NCI-H2081 treated with DMSO at 0.1 percent for 48 hours (cell line): ENCODE measurements at places on chromosomes 16 and 17.

DNA sequence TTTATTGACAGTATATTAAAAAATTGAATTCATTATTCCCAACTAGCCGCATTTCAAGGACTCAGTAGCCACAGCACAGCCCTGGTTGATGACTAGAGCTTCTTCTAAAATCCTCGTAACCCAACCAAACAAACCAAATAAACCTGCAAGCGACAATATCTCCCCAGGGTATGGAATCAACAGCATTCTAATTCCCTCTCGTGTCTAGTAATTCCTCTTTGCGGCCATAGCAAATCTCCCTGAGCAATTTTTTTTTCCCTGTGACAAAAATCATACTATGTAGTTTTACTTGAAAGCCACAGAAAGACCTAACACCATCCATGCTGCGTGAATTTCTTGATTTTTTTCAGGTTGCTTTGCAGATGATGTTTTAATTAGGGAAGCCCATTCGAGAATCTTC, 143.4 kb upstream of the MYOCD start:
- no peak for DNase-seq

DNA sequence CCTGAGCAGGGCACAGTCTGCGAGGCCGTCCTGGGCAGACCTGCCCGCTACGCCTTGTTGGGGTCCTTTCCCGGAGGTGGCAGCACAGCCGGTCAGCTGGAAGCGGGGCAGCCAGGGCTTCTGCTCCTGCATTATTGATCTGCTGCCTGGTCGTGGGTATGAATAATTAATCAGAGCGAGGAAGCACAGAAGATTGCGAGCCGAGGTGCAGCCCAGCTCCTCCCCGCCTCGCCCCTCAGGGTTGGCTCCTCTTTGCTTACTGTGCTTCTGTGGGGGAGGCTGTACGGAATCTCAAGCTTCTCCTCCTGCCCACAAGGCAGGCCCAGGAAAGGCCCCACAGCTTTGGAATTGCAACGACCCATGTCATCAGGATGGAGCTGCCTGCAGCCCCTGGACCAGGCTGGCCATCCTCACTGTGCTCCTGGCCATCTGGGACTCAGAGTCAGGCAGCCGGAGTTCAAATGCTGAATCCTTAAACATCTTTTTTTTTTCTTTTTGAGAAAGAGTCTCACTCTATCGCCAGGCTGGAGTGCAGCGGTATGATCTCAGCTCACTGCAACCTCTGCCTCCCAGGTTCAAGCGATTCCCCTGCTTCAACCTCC, 25.6 kb downstream of the TRARG1 start:
- DNase-seq = no peak

GRCh38 chr16:77327717-77328116, 107.1 kb downstream of the ADAMTS18 start:
- no peak for DNase-seq

GRCh38 chr16:66275775-66276428, 90.6 kb upstream of the CDH5 start:
- no peak for DNase-seq

GRCh38 chr17:42071810-42072209, 21.4 kb upstream of the C17orf113 start:
- no peak for DNase-seq

- DNase-seq = no peak
These were observed 2.3 kb upstream of the SCRN2 start for GRCh38 chr17:47843391-47843730.

DNA sequence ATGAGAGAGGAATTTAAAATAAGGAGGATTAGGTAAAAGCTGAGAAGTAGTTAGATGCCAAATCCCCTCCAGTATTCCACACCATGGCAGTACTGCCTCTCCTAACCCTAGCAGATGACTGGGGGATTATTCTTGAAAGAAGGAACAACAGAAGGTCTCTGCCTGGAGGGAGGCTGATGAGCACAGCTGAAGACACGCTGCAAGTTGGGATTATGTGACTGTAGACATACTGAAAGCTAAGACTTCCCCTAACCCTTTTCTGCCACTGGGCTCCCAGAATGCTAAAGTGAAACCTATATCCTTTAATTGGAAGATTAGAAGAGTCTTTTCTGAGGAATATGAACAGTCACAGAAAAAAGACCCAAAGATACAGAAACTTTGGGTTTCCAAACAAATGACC, 27.7 kb upstream of the SLC46A1 start:
- DNase-seq = no peak

- DNase-seq = no peak
These were observed 52.6 kb downstream of the RNF213 start for GRCh38 chr17:80313160-80313829.

DNA sequence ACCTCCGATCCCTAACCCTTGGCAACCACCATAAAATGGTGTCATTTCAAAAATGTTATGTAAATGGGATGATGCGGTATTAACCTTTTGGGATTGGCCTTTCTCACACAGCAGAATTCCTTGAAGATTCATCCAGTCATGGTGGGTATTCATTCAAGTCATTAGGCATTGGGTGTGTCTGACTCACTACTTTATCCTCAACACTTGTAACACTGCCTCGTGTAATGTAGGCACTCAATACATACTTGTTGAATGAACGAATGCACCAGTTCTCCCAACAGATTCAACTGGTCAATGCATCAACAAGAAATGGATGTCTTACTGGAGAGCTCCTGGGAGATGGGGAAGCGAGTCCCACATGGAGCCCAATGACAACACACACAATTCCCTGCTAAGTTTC, 21.8 kb upstream of the GAN start:
- DNase-seq = no peak

DNA sequence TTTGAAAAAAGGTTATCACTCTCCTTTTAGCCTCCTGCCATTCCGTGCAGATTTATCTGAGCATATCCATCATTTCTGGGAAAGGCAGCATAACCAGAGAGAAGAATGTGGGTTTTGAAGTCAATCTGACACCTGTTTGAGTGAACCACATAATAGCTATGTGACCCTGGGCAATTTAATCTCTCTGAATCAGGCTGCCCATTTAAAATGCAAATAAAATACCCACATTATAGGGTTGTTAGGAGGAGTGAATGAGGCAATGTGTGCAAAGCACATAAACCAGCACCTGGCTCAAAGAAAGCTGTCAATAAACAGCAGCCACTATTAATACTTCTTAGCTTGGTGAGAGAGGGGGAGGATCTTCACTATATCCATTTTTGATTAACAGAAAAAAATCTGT, 88.0 kb downstream of the CACNG1 start:
- DNase-seq = peak; percentile 55

- no peak for DNase-seq
These were observed 16.8 kb upstream of the KRT19 start for GRCh38 chr17:41544935-41545334.

DNA sequence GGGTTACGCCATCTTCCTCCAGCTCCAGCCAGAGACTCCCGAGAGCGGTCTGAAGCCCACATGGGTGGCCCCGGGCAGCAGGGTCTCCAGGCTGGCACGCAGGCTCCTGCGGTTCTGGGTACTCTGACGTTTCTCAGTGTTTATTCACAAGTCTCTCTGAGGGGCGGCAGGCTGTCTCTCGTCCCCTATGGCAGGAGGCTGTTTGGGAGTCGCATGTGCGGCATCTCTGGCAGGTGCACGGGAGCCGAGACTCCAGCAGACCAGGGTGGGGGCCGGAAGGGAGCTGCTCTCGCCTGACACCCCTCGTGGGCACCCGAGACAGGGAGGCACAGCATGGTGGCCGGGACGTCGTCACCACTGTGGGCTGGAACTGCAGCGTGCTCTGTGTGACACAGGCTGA, 48.1 kb downstream of the ZNF778 start:
- no peak for DNase-seq

GRCh38 chr16:28935924-28936783, 4.4 kb downstream of the CD19 start:
- DNase-seq = no peak

- DNase-seq = no peak
These were observed 234.7 kb upstream of the SDK2 start for GRCh38 chr17:73878923-73879322.

GRCh38 chr16:48517493-48517892, 92.5 kb downstream of the N4BP1 start:
- DNase-seq = no peak

GRCh38 chr17:16442594-16443510, 27.5 kb downstream of the TRPV2 start:
- no peak for DNase-seq

DNA sequence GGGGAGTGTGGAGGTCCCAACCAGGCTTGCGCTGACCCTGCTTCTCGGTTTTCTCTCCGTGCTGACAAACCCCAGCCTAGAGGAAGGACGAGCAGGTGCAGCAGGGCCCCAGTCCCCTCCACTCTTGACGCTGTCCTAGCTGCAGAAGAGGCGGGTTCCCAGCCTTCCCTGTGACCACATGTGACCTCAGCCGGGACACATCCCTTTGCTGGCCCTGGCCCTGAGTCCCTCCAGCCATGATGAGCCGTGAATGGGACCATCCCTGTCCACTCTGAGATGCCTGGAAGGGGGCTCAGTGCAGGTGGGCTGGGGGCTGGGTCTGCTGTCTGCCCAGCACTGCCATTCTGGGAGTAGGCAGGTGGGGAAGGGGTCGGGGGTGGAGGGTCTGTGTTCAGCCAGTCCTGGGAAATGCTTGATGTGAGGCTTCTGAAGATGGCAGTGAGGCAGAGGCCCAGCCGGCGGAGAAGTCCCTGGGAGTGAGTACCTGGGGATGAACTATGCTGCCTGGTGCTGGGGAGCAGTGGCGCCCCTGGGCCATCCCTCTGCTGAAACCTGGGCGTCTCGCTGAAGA, 1.9 kb upstream of the TUBB3 start:
- no peak for DNase-seq

GRCh38 chr17:13594310-13594709, 7.4 kb downstream of the HS3ST3A1 start:
- DNase-seq = no peak

- DNase-seq = no peak
These were observed 13.7 kb downstream of the KANSL1 start for GRCh38 chr17:46179375-46179999.

DNA sequence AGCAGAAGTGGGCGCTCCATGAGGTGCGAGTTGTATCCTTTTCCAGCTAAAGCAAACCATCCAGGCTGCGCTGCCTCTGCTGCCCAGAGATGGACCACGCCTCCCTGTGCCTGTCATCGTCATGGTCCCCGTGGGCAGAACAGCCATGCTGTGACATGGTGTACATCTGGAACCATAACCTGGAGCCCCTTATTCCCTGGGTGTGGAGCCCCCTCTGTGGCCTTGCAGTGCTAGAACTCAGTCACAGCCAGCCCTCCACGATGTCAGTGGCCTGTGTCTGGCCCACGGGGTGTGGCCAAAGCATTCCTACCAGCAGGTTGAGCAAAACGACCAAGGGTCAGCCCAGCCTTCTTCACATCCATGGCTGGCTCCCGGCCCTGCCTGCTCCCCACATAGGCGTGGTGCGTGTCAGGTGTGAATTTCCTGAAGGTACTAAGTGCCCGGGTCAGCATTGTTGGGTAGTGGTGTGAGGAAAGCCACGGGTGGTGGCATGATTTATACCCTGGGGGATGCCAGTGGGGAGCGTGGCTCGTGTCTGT, 22.7 kb upstream of the JPT2 start:
- no peak for DNase-seq

GRCh38 chr16:22739077-22739476, 74.9 kb upstream of the HS3ST2 start:
- no peak for DNase-seq

DNA sequence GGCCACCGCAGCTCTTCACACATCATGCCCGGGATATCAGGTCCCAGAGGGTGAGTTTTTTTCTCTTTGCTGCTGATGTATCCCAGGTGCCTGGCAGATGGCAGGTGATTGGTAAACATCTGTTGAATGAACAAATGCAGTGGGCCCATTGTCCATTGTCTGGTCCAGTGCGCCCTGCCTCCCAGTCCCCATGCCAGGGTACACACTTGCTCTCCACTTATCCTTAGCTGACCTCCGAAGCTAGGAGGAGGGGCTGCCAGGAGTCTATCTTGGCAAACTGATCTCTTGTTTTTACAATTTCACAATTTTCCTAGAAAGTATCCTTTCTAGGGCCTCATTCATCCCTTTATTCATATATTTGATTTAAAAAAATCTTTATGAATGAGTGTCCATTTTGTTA, 196.0 kb downstream of the RAB11FIP4 start:
- DNase-seq = no peak

DNA sequence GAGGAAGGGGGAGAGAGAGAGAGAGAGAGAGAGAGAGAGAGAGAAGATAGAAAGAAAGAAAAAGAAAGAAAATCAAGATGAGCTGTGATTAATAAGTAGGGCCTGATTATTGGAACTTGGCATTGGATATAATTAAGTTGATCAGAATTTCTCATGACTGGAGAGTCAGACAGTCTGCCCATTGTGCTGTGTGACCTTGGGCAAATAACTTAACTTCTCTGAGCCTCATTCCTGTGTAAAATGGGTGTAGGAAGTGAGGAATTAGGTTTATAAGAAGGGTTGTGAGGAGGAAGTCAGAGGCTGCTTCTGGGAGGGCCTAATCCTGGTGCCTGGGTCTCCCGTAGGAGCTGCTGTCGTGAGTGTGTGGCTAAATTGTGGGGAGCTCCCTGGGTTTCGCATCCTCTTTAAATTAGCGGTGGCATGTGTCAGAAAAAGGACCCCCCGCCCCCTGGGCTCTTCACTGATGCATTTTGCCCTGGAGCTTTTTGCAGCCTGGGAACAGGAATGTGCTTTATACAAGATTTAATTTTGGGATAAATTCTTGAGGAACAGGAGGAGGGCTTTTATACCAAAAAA, 76.0 kb downstream of the CMIP start:
- no peak for DNase-seq

GRCh38 chr17:30323895-30324319, 9.9 kb downstream of the TMIGD1 start:
- DNase-seq = no peak

DNA sequence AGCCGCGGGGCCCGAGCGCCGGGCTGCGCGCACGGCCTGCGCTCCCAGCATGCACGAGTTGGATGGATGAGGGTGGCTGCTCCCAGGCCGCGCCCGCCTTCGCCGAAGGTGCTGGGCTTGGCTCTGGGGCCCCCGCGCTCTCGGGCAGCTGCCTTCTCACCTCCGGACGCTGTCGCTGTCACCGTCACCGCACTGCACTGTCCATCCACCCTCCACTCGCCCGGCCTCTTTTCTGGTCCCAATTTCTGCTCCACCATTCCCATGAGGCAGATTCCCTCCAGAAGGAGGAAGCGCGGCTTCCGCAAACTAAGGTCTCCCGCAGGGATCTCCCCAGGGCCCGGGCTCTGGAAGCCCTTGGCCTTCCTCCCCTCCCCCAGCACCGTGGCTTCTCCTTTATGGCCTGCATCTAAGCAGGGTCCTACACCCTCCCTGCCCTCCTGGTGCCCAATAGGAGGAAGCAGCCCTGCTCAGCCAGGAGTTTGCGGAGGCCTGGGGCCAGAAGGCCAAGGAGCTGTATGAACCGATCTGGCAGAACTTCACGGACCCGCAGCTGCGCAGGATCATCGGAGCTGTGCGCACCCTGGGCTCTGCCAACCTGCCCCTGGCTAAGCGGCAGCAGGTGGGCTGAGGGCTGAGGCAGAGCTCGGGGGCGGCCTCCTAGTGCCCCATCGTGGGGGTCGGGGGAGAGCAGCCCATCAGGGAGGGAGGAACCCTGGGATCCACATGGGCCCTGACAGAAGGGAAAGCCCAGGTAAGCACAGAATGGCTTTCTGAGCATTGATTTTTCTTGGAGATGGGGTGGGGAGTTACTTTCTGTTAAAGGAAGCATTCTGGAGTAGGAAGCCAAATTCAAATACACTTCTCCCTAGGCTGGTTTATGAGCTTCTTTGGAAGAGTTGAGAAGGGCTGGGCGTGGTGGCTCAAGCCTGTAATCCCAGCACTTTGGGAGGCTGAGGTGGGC, 899 bp downstream of the ACE start:
- DNase-seq = no peak

- no peak for DNase-seq
These were observed 2.6 kb upstream of the KRT36 start for GRCh38 chr17:41492351-41492750.
